Epithelial cell of proximal tubule (primary cell): ENCODE measurements at places on chromosomes 3 and 15. TPM values are rescaled to one million over a fixed set of nuclear protein-coding genes. Genes with fewer than 3 reads are reported as not detected.

CIAO2A gene
- 92.3 and 101 TPM in 2 replicates for total RNA-seq

- no peak for DNase-seq
Observed at GRCh38 chr15:38545179-38545578, 19.4 kb downstream of the RASGRP1 start.

DNA sequence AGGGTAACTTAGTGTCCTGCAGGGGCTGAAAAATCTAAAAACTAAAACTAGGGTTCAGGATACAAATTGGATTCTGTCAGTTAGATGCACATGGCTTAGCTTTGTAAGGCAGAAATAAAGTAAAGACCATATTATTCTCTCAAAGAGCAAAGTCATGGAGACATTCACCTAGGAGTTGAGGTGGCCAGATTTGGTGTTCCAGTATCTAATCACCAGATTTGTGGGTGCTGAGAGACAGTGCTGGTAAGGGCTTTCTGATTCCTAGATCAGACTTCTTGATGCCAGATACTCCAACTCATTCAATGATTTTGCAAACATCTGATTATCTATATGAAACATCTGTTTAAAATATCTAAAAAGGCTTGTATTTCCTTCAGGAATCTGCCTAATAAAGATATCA, 28.3 kb upstream of the TBC1D5 start:
- no peak for DNase-seq

- no peak for DNase-seq
Observed at GRCh38 chr3:47000922-47001730, 21.7 kb downstream of the NBEAL2 start.

DNA sequence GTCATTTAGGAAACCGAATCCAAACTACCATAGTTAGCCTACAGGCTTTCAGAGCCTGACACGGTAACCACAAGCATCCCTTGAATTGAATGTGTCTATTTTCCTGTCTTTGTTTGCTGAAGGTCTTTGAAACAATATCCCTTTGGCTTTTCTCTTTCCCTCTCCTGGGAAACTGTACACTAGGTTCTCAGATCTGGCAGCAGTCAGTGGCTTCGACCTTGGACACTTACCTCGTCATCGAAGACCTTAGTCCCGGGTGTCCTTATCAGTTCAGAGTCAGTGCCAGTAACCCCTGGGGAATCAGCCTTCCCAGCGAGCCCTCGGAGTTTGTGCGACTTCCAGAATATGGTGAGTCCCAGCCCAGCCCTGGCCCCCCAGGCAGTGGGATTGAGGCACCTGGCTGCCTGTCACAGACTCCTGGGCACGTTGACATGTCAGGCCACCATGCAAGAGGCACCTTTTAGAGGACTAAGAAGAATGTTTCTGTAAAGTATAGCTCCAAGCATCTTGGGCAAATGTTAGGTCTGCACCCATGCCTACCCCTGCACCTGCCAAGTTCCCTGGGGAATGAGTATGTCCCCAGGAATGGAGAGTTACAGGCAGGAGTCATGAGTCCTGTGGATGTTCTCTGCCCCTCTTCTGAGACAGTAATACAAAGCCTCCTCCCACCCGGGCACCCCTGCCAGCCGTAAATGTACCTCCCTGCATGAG, 30.4 kb upstream of the UMPS start:
- no peak for DNase-seq

GRCh38 chr3:172106989-172107388, 67.6 kb downstream of the FNDC3B start:
- DNase-seq = no peak

GRCh38 chr15:39188314-39188713, 392.6 kb upstream of the THBS1 start:
- DNase-seq = no peak
